Fibroblast of skin of scalp (primary cell): ENCODE measurements at places on chromosomes 7 and 10.

DNA sequence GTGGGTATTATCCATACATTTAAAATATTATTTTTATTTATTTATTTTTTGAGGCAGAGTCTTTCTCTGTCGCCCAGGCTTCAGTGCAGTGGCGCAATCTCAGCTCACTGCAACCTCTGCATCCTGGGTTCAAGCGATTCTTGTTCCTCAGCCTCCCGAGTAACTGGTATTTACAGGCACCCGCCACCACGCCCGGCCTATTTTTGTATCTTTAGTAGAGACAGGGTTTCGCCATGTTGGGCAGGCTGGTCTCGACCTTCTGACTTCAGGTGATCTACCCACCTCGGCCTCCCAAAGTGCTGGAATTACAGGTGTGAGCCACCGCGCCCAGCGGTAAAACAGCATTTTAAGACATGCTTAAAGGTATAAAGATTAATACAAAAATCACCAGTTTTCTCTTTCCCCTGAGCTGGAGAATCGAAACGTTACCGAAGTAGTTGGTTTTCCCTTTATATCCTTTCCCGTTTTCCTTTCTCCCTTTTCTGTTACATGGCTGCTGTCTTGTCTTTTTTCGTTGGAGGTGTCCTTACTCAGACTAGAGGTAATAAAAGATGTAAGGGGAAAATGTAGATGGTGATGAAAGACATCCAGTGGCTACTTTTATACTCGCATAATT, 1.7 kb downstream of the ARL5B start:
- DNase-seq, result no peak

DNA sequence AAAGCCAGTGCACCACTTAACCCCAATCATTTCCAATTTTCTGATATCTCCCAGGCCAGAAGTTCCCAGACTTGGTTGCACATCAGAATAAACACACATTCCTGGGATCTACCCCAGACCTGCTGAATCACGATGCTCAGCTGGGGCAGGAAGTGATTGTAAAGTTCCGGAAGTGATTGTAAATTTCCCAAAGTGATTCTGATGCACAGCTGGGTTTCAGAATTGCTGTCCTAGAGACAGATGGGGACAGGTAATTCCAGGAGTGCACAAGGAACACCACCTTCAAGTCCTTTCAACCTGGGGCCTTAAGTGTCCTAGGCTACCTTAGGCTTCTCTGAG, 104.2 kb upstream of the EEPD1 start:
- peak; percentile 49 for DNase-seq

DNA sequence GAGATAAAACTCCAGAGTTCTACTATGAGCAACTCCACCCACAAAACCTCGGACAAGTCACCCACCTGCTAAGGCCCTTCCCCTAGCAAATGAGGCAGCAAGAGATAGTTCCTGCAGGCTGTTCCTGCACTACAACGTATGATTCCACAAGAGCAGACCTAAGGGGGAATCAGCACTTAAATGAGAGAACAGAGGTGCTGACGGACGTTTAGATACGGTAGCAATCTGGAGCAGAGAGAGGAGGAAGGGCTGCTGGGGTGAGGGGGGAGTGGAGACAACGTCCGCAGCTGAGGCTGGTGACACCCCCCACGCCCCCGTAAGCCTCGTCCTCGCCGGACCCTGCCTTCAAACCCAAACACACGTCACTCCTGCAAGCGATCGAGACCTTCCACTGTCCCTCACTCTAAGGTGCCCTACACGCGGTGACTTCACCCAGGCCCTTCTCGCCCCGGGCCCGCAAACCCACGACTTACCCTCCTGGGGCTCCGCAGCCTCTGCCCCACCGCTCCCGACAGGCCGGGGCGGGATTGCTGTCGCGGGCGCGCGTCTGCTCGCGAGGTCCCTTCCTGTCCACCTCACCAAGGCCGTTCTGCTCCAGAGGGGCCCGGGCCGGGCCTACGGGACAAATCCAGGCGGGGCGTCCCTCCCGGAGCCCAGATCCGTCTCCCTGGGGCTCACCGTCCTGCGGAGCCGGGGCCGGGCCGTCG, 635 bp downstream of the ZNF12 start:
- DNase-seq, result peak; percentile 15

GRCh38 chr7:24381894-24382505, 98.0 kb downstream of the NPY start:
- DNase-seq, result peak; percentile 24

DNA sequence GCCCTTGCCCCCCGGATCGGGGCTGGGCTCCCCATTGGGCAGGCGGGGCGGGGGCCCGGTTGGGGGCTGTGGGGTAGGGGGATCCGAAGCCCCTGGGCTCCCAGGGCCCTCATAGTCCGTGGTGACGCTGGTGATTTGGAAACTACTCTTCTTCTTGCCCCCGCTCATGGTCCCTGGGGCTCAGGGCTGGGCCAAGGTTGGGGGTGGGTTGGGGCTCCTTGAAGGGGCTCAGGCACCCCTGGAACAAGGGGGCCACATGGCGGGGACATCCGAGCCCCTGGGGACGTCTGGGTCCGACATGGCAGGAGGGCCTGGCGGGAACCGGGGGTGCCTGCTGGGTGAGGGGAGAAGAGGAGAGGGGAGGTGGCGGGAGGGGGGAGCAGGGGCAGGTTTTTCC, 1.1 kb downstream of the TSC22D4 start:
- no peak for DNase-seq

GRCh38 chr10:49549640-49550346, 10.9 kb upstream of the ERCC6 start:
- DNase-seq, result no peak

GRCh38 chr10:65660006-65660405, 1265.8 kb upstream of the LRRTM3 start:
- no peak for DNase-seq

- no peak for DNase-seq
These were observed 153.5 kb downstream of the NSUN6 start for GRCh38 chr10:18497806-18498369.

DNA sequence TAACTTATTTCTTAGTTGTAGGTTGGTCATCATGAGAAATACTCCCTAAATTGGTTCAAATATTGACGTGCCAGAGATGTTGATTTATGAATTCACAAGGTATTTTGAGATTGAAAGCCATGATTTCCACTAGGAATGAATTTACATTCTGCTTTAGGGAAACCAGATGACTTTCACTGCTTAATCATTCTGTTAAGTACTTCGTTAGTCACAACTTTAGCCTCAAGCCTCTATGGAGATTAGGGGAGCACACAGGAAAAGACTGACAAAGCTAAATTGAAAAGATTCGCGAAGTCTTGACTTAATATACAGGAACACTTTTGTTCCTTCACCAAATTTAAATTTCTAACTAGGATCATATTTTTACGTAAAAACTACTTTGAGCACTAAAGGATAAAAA, 250.4 kb upstream of the CACNA2D1 start:
- no peak for DNase-seq

DNA sequence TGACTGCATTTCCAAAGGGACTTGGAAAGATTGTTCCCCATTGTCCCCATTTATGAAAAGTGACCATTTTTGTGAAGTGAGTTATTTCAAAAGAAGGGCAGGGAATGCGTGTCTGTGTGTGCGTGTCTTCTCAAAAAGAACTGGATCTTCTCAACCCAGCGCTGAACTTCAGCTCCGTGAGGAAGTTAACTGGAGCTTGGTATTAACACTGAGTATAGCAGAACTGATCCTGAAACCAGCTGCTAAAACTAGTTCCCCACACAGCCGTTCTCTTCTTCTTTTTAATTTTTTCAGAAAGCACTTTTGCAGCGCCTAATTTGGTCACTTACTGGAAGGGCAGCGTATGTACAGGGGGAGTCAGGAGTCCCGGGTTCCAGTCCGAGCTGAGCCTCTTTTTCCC, 45.8 kb upstream of the PLEKHA1 start:
- no peak for DNase-seq
